ENCODE measurements at places on chromosomes 2 and 18.

GRCh38 chr2:181484851-181485637 is 27.9 kb downstream of the ITGA4 start:
- DNase-seq = no peak

DNA sequence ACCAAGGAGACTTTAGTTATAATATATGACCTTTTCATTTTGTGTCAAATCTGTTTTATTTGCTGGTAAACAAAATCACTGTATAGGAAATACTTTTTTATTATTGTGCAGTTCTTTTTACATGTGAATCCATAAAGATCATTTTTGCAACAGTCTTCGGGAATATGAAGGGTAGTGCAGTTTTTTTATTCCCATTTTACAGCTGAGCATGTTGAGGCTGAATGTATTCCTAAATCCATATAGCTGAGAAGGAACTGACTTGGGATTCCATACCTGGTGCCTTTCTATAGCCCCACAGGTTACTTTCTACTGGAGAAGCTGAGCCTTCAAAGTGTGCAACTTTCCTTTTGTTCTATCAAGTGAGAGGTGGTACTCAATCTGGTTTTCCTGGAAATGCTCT is 29.6 kb downstream of the RHOB start:
- DNase-seq = no peak

DNA sequence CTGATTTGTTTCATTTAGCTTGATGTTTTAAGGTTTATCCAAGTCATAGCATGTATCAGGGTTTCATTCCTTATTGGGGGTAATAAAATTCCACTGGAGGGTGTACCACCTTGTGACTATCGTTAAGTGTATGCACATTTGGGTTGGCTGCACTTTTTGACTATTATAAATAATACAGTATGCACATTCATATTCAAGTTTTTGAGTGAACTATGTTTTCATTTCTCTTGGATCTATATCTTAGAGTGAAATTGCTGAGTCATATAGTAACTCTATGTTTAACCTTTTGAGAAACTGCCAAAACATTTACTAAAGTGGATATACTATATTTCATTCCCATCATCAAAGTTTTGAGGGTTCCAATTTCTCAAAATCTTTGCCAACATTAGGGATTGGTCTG is 952.7 kb downstream of the TDRD15 start:
- no peak for DNase-seq

GRCh38 chr2:231597014-231597611 is 4.4 kb downstream of the TEX44 start:
- no peak for DNase-seq

GRCh38 chr2:145538661-145539350 is 1018.9 kb upstream of the ZEB2 start:
- DNase-seq = no peak

DNA sequence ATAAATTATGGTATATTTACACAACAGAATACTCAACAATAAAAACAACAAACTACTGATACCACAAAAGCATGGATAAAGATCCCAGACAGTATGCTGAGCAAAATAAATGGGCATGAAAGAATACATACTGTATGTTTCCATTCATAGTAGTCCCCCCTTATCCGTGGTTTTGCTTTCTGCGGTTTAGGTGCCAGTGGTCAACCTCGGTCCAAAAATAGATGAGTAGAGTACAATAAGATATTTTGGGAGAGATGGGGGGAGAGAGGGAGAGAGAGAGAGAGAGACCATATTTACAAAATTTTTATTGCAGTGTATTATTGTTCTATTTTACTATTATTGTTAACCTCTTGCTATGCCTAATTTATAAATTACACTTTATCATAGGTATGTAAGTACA is 21.0 kb upstream of the TGFA start:
- DNase-seq = no peak

DNA sequence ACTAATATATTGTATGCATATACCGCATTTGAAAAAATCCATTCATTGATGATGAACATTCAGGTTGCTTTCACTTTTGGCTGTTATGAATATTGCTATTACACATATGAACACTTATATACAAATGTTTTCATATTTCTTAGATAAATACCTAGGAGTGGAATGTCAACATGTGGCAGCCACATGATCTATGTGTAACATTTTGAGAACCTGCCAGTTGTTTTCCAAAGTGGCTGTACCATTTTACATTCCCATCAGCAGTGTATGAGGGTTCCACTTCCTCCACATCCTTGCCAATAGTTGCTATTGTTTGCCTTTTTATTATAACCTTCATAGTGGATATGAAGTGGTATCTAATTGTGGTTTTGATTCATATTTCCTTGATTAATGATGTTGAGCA is 40.5 kb downstream of the CCDC85A start:
- DNase-seq = no peak

DNA sequence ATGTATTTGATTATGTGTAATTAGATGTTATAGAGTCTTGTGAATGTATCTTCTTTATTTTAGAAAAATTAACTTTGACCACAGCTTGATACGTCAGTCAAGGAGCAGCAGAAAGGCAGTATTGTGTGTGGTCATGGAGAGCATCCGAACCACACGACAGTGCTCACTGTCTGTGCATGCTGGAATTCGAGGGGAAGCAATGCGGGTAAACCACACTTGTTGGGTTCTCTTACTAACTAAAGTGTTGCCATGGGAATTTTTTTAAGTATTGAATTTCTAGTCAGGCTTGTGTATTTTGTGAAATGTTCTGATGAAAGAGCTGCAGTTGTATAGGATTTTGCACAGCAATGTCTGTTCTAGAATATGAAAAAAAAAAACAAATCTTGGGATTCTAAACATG is 4.8 kb downstream of the PJVK start:
- no peak for DNase-seq

- no peak for DNase-seq
Measured at GRCh38 chr2:16962505-16962904, 296.9 kb upstream of the CYRIA start.

GRCh38 chr2:17879137-17879912 is 858 bp downstream of the KCNS3 start:
- peak; percentile 6 for DNase-seq

DNA sequence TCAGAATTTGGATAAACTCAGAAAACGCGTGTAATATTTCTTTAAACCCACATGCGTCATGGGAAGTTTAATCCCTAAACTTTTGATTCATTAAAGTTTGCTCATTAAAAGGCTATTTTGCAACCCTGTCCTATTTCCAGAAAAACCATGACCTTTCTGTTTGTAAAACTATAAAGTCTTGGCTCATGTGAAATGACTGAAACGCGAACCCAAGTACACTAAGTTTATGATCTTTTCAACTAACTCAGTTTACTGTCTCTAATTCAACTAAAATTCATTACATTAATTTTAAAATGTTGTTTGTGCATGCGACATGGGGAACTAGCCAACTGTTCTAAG is 3.9 kb upstream of the RPL31 start:
- no peak for DNase-seq

DNA sequence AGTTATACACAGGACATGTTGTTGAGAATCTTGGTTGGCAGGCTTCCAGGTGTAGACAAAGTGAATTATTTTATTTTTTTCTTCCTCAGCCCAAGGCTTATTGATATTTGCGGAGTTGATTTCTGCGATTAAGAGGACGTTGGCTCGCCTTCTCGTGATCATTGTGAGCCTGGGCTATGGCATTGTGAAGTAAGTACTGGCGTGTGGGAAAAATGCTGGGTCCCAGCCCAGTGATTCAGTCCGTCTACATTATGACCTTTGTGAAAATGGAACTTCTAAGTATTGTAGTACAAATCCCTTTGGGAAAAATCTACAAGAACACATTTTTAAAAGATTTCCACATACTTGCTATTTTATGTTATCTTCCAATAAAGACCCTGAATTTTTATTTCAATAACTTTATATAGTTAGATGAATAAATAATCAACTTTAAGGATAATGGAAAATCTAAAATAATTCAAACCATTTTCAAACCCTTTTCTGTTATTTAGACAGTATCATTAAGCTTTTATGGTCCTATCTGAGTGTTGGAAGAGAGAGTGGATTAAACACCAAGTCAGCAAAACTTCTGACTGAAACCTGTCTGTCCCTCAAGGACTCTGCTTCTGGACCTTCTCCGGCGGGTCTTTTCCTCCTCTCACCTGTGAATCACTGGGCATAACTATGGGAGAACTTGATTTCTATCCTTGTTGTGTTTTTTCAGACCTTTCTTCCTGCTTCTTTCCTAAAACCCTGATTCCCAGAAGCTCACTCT is 31.0 kb downstream of the TMEM87B start:
- no peak for DNase-seq

DNA sequence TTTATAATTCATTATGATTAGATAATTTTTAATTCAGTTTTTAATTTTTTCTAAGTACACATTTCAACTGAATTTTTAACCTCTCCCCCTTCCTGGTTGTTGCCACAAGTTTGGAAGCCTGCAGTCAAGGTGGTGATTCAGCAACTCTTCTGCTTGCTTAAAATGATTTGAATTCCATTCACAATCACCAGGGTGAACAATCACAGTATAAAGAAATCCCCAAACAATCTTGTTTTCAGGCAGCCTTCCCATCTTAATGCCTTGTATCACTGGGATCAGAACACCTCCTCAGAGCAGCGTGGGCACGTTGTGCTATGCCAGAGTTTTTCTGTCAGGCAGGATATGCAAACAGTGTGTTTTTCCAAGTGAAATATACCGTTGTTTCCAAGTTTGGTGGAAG is 46.7 kb upstream of the BARD1 start:
- no peak for DNase-seq

DNA sequence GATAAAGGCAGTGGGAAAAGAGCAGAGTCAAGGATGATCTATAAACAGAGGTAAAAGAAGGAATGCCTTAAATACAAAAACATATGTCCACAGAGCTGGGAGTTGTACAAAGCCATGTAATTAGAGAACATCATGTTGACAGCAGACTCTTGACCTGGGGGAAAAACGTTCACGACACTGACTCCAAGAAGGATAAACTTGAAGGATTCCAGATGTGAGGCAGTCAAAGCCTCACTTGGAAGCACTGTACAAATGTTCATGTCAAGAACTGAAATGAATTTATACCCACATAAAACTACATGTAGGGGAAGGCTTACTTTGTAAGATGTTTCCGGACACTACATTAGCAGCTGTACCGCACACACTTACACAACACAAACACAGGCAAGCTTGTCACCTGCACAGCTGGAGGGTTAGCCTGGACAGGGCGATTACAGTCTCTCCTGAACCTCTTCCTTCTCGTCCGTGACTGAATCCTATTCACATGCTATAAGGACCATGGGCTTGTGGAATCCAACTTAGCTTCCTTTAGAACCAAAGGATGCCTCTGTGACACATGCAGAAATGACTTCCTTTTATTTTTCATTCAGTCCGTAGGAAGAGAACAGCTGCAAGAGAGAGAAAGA is 88.6 kb downstream of the SH3YL1 start:
- no peak for DNase-seq
